ENCODE measurements at places on chromosomes 16 and 17.
A peak's percentile ranks its signal among the peaks of the same experiment; 100 is the strongest.

GRCh38 chr16:18800293-18800692, 1.1 kb downstream of the ARL6IP1 start:
- no peak for DNase-seq

DNA sequence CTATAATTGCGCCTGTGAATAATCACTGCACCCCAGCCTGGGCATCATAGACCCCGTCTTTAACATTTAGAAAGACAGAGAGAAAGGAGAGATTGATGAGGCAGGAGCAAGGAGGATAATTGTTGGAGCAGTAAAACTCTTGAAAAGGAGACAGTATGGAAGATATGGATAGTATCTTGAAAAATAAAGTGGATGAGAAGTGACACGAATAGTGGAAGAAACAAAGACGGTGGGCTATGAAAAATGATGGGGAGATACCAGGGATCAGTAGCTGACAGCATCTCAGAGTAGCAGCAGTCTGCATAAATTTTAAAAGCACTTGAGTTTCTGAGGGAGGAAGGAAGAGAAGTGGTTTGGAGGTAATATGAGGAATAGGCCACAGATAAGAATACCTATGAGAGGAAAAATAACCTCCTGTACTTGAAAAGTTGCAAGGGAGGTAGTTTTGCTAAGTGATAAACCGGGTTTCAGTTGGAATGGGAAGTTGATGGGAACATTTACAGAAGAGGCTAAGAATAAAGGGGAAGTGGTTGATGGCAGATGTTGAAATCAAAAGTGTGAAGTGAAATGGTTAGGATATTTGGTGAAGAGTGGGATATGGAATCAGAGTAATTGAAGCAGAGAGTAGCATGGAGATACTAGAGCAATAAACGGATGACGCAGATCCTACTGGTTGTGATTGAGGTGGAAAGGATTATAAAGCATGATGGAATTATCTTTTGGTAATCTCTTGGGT, 1.8 kb upstream of the PPM1D start:
- no peak for DNase-seq

DNA sequence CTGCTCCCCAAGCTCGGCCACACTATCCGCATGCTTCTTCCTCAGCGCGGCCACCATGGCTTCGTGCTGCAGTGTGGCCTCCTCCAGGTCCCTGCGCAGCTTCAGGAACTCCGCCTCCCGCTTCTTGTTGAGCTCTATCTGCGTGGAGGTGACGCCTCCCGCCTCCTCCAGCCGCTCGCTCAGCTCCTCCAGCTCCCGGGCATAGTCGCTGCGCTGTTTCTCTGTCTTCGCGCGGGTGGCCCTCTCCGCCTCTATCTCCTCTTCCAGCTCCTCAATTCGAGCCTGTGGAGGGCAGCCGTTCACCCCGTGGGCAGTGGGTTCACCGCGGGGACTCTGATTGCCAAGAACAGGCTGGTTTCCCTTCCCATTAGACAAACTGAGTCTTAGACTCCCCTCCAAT, 19.0 kb downstream of the MYH3 start:
- DNase-seq, result no peak

DNA sequence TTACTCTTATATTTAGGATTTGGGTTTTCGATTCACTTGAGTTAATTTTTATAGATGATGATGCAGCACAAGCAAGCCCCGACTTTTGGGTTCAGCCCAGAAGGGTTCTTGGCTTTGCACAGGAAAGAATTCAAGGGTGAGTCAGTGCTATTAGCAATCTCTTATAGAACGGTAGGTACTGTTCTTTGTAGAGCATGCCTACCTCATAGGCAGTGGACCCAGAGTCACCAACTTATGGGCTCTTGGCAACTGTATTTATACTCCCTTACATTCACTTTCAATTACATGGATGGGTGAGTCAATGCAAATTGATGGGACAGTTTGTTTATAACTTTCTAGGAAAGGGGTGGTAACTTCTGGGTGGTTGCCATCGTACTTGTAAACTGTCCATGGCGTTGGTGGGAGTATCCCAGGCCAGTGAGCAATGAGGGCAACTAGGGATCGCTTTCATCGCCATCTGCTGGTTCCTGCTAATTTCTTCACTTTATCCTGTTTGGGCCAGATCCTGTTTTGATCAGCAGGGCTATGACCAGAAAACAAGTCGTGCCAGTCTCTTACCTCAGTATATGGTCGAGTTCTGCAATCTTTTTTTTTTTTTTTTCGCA, 362.6 kb downstream of the CNTNAP4 start:
- no peak for DNase-seq

GRCh38 chr17:31583772-31584356, 192.4 kb downstream of the RAB11FIP4 start:
- no peak for DNase-seq

GRCh38 chr16:8708536-8708935, 34.1 kb downstream of the ABAT start:
- no peak for DNase-seq

DNA sequence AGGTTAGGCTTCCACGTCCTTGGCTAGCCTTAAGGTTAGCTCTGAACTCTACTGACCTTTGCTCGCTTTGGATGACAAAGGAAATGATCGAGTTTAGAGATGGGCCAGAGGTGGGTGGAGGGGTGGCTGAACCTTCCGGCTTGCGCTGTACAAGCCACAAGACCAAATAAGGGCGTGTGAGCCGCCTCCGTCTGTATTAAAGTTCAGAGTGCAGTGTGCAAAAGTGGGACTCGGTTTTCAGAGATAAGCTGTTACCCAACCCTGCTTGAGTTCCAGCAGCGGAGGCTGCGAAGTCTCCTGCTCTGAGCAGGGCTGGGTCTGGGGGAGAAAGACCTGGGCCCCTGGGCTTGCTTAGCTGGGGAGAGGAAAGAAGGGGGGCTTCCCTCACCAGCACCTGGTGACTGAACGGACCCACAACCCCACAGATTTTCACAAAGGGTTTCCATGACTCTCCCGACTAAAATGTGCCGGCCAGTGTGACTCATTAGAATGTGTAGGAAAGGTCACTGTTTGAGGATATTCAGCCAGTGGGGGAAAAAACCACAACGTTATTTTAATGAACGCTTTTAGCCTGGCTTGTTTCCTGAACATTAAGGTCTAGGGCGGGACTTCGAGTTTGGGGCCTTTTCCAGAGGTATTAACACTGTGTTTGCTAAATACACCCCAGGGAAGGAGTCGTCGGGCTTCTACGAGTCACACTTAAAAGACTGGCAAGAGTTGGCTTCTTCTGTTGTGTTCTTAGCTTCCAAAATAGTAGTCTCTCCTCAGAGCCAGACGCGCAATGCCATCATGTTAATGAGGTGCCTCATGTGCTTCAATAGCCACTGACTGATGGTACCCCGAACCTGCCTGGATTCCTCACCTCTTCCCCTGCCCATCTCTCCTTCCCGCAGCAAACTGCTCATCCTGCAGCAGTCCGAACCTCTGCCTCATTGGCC, 67.0 kb downstream of the CENPV start:
- peak; percentile 79 for DNase-seq

DNA sequence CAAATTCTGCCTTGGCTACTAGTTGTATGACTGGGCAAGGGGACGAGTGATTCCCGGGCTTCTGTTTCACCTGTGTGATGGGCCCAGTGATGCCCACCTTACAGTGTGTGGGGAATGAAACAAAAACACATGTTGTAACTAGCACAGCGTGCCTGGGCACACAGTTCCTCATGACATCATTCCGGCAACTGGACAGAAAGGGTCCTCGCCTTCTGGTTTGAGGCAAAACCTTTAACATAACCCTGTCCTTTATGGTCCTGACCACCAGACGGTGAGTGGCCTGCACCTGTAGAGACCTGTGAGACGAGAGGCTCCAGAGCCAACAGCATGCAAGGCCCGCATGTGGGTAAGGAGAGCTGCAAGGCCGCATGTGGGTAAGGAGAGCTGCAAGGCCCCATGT, 7.7 kb upstream of the SLC38A8 start:
- DNase-seq, result no peak

- no peak for DNase-seq
Measured at GRCh38 chr16:1145383-1146100, 7.4 kb upstream of the CACNA1H start.

- DNase-seq, result no peak
Measured at GRCh38 chr16:28865722-28866453, 2.2 kb downstream of the SH2B1 start.

GRCh38 chr16:11296706-11297491, 15.8 kb upstream of the PRM1 start:
- DNase-seq, result no peak

DNA sequence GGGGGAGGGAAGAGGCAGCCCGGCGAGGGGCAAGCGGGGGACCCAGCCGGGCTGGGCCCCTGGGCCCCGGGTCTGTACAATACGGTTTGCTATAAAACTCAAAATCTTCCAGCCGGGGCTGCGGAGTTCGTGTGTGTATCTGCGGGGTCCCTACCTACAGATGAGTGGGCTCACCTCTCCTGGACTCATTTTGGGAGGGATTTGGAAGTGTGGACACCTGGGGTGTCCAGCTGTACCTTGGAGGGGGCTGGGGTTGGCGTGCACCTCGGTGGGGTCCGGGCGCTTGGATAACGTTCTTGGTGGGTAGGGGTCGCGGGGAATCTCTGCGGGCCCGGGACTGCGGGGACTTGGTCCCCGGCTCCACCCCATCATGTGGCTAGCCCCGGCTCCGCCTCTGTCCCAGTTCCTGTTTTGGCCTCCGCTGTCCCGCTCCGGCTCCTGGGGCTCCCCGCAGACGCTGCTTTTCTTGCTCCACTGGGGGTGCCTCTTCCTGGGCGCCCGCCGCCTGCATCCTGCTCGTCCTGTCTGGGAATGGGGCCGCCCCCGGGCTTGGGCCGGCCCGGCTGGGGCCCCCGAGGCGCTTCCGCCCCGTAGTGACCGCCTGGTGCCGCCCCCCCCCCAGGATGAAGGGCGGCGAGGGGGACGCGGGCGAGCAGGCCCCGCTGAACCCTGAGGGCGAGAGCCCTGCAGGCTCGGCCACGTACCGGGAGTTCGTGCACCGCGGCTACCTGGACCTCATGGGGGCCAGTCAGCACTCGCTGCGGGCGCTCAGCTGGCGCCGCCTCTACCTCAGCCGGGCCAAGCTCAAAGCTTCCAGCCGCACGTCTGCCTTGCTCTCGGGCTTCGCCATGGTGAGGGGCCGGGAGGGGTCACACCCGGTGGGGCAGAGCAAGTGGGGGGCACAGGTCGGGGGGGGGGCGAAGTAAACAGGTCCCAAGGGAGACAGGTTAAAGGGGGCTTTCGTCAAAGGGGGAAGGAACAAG, at the start of gene ORAI3:
Gene ORAI3 (plus strand): TSS at position 402 of the 983 bp plus-strand sequence. CDS start 222 bp downstream, at position 624.
- DNase-seq, result no peak

GRCh38 chr17:58829172-58829637, 73.6 kb downstream of the PPM1E start:
- no peak for DNase-seq

GRCh38 chr16:81755915-81756614, 23.0 kb upstream of the PLCG2 start:
- no peak for DNase-seq

DNA sequence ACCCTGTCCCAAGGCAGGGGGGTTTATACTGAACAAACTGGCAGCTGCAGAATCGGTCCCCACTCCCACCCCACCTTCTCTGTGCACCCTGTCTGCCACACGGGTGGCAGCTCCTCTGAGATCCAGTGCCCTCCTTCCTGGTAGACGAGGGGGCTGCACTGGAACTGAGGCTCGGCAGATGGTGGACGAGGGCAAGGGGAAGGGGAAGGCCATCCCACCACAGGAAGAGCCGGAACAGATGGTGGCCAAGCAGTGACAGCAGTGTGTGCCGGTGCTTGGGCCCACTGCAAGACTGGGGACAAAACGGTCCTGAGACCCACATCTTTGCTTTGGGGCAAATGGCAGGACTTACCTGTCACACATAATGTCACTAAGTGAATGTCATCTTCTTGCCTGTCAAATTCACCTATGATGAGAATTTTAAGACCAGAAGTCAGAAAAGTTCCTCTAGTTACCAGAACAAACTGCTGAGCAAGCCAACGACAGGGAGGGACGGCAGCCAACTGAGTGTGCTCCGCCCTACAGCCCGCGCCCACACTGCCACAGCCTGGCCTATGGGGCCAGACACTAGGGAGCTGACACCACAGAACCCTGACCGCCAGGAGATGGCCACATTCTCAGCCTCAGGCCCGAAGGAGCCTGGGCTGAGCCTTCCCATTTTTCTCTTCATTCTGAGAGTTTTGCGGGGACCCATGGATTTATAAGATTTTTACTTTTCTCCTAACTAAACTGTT, 14.4 kb downstream of the NTAN1 start:
- no peak for DNase-seq

DNA sequence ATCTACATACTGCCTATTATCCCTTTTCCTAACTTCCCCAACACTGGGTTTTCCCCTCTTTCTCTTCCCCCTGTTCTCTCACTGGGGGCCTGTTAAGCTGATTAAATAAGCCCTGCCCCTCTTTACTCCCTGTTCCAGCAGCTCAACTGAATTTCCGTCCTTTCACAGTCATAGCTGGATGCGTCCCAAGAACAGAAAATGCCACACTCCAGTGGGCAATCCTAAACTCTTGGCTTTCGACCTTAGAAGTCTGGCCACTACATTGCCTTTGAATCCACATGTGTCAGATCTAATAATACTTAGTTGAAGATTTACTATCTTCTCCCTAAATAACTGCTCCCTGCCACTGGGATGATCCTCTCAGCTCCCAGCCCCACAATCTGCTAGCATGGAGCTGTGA, 34.5 kb downstream of the KCNJ16 start:
- DNase-seq, result no peak

DNA sequence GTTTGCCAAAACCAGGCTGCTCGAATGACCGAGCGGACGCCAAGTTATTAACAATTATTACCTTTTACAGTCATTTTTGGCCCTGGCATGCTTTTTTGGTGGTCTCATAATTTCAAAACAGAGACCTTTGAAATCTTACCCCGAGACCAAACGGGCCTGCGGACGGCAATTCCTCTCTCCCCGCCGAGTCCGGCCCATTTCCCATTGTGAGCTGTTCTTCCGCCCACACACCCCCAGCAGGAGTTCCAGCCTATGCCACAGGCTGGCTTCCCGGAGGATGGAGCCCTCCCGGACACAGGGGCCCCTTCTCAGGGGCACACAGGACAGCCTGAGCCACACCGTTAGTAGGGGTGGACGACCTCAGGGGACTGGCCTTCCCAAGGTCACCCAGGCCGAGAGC, 130.7 kb downstream of the C16orf95 start:
- DNase-seq, result no peak

GRCh38 chr16:58110571-58111301, 18.4 kb downstream of the CFAP20 start:
- DNase-seq, result no peak

- no peak for DNase-seq
Measured at GRCh38 chr16:86572606-86573005, 5.7 kb upstream of the FOXL1 start.

- no peak for DNase-seq
Measured at GRCh38 chr17:58289869-58290268, 9.1 kb upstream of the MPO start.

GRCh38 chr16:66746682-66747081, 4.7 kb downstream of the DYNC1LI2 start:
- DNase-seq, result peak; percentile 81

GRCh38 chr17:57461082-57461481, 204.8 kb downstream of the MSI2 start:
- no peak for DNase-seq

- no peak for DNase-seq
Measured at GRCh38 chr17:16478649-16479048, 13.3 kb downstream of the LRRC75A start.

Measured in T-helper 2 cell (primary cell).